ENCODE measurements at places on chromosomes 6 and 20. TPM values are rescaled to one million over a fixed set of nuclear protein-coding genes. Genes with fewer than 3 reads are reported as not detected.
A peak's percentile ranks its signal among the peaks of the same experiment; 100 is the strongest.

DNA sequence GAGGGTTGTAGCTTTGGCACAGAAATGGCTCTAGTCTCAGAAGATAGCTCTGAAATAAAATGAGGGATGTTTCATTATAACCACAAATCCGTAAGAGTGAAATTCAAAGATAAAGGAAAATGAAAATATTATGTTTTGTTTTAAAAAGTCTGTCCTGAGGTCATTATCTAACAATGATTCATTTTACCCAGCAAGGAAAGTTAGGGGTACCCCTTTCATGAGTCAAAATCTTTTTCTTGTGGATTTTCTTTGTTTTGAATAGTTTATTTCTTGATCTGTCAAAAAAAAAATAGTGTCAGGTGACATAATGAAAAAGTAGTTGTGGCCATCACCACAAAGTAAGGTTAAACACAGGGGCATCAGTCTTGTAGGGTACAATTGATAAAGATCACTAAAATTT lies 59.7 kb upstream of the MYB start:
- no peak for DNase-seq

- no peak for DNase-seq
Observed at GRCh38 chr6:119716668-119717270, 367.2 kb upstream of the MAN1A1 start.

DNA sequence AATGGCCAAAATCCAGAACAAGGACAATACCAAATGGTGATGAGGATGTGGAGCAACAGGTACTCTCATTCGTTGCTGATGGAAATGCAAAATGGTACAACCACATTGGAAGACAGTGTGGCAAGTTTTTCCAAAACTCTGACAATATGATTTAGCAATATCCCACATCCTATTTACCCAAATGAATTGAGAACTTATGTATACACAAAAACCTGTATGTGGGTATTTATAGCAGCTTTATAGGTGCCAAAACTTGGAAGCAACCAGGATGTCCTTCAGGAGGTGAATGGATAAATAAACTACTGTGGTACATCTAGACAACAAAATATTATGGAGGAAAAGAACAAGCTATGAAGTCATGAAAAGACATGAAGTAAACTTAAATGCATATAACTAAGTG lies 156.5 kb downstream of the TFAP2A start:
- DNase-seq: no peak

DNA sequence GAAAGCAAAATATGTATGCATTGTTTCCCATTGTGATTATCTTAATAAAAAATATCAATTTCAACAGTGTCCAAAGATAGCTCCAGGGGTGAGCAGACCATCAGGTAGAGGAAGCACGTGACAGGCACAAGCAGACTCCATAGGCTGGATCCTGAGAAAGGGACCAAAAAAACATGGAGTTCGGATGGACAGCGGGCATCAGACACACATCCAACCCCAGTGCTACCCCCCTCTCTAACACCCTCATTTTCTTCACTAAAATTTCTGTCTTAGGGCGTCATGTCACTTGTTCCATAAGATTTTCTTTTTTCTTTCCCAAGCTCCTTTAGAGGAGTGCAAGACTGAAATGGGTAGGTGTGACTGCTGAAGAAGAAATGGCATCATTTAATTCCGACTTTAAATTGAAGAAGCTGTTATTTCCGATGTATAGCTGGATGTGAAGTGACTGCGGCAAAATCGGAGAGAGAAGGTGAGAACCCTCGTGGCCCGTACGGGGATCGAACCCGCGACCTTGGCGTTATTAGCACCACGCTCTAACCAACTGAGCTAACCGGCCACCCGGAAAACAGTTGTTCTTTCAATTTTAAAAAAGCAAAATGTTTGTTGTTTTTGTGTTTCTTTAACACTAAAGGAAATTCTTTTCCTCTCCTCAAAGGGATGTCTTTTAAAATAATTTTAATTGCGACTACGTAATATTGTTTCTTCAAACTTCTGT lies 10.3 kb upstream of the PRSS16 start:
- no peak for DNase-seq

- DNase-seq: no peak
Observed at GRCh38 chr6:151690768-151691562, 116.5 kb upstream of the ESR1 start.

- DNase-seq: no peak
Observed at GRCh38 chr20:9500121-9500520, 14.3 kb upstream of the LAMP5 start.

GRCh38 chr6:2990248-2990931 lies 9.3 kb upstream of the NQO2 start:
- DNase-seq: peak; percentile 49

DNA sequence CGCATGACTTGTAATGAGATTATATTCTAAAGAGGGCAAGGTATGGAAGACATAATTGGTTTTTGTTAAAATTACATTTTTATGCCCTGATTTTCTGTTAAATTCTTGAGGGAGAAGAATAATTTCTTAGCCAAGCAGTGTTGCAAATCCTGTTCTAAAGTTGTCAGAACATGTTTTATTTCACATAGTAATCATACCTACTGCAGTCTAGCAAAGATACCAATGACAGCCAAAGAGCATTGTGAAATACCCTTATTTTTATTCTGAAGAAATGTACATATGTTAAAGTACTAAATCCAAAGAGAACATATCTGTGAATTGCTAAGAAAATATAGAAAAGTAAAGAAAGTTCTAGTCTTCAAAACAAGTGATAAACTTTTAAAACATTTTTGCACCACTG lies 39.6 kb upstream of the SMIM8 start:
- no peak for DNase-seq

GRCh38 chr20:43375591-43375990 lies 82.1 kb upstream of the SRSF6 start:
- no peak for DNase-seq

KIFC1 gene
- total RNA-seq: 1.0 TPM

SRMS gene
- 0.26 TPM for total RNA-seq

MCM3 gene
- total RNA-seq: 59.4 TPM
